Stimulated activated CD8-positive, alpha-beta memory T cell treated with anti-CD3 and anti-CD28 coated beads, Interleukin-4, amount 100 ng/mL, for 1 hour (primary cell): ENCODE measurements at places on chromosomes 4 and X.

- no peak for DNase-seq
These were observed 1056.3 kb upstream of the IGFBP7 start for GRCh38 chr4:58166490-58166889.

DNA sequence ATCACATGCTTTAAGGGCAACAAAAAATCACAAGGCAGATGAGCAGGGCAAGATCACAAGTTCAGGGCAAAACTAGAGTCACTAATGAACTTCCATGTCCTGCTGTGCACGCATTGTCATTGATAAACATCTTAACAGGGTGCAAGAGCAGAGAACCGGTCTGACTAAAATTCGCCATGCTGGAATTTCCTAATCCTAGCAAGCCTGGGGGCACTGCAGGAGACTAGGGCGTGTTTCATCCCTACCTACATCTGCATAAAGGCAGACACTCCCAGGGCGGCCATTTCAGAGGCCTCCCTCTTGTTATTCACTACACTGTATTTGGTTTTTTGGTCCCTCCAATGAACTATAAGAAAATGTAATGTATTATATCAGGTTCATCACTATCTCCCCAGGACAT is 203.6 kb downstream of the ARHGEF9 start:
- DNase-seq, result no peak

DNA sequence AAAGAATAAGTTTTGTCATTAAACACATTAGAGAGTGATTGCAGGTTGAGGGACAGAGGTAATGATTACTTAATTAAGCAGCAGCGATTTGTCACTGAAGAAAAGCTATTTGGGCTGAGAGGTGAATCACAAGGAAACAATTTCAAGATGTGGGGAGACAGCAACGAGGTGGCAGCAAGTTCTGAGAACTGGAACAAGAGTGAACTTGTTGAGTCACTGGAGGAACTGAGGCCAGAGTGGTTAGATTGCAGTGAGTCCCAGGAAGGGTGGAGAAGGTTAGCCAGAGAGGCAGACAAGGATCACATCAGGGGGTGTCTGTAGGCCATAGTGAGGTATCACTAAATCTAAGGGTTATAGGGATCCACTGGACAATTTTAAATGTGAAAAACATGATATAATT is 57.9 kb upstream of the TMPRSS11A start:
- DNase-seq, result no peak

DNA sequence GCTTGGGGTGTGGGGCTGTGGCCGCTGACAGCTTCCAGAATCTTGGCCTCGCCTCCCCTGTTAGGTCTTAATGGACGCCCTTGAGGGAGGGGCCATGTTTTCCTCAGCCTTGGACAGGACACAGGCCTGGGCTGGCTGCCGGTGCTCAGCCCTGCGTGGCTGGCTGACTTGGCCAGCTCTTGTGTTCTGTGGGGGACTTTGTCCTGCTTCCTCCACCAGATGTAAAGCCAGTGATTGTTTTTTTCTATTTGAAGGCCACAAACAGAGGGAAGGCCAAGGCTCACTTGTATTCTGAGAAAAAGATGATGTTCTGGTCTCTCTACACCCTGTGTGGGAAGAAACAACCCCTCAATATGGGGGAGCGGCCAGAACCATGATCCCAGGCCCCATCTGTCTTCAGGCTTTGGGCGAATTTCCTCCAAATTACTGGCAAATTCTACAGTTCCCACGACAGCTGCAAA is 71.3 kb downstream of the HTRA3 start:
- no peak for DNase-seq

DNA sequence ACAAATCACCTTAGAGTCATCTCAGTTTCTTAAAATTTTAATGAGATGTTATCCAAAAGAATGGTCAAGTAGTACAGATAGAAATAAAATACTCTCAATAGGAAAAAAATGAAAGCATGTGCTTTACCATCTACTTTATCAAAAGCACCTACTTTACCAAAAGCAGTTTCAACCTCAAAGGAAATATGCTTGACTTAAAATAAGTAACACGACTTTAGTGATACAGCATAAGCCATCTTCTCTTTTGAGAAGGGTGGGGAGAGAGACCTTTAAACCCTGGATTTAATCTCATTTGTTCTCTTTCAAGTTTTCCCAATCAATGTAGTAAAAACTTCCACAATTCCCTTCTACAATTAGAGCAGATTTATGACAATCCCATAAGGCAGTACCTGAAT is 26.5 kb downstream of the OTUD4 start:
- DNase-seq, result no peak

- DNase-seq, result no peak
These were observed 40.1 kb upstream of the MGST2 start for GRCh38 chr4:139625482-139625881.

DNA sequence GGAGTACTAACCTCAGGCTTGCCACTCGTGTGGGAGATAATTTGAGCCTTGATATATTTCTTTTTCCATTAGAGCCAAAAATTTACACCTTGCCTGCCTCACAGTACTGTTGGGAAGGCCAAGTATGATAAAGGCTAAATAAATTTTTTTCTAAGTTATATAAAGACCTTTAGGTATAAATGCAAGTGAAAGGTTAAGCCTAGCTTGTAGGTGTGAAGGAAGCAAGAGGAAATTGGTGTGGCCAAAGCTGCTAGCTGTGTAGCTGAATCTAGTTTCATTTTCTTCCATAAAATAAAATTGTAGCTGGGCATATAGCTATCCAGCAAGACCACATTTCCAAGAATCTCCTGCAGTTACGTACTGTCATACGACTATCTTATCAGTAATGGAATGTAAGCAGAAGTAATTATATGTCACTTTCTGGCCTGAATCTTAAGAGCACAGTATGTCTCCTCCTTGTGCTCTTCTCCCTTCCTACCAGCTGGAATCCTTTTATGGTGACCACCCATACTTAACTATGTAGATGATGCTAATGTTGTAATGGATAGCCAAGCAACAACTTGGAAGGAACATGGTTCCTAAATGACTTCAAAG is 14.3 kb upstream of the GABRE start:
- DNase-seq, result no peak

DNA sequence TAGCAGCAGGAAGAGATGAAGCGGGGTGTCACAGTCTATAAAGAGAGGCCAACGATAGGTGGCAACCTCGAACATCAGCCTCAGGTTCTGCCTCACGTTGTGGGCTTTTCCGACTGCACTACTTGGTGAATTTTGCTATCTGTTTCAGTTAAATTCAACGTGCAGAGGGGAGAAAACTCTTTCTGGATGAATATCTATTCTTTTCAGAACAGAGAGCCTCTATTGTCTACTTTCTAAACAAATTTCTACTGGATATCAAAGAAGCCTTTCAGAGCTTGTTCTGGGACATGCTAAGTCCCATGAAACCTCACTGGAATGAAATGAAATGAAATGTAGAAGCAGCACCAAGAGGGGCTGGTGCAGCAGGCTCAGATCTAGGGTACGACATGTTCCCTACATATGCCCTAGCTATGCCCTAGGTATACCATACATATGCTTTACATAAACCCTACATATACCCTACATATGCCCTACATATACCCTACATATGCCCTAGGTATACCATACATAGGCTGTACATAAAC is 116.5 kb upstream of the TRIM2 start:
- DNase-seq, result no peak

GRCh38 chr4:139889901-139890300 is 224.3 kb downstream of the MGST2 start:
- no peak for DNase-seq

DNA sequence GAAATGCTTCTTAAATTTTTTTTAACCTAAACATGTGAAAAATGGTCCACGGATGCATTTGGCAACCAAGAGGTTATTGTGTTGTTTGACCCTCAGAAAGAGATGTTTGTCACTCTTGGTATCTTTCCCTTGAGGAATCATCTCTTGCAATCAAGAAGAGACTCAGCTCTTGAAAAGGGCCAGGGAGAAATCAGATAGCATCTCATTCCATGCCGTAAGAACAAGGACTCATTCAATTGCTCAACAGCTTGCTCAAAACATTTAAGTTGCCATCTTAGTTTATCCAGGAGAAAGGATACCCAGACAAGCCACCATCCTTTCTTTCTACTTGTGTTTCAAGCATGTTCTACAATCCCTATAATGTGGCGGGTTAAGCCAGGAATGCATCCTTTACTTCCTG is 209.5 kb upstream of the LNX1 start:
- DNase-seq, result no peak

DNA sequence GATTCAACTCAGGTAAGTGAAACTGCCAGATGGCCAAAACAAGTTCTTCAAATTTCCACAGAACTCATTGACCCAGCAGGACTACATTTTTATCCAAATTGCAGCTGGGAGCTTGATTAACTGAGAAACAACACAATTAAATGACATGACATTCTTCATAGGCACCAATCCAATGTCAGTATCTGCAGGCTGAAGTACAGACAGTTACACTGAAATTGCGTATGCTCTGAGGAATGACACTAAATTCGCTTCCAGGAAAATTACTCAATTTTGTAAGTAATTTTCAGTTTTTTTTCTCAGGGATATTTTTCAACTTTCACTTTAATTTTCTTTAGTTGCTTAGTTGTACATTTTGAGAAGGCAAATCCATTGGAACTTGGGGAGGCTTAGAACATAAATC is 4.5 kb downstream of the C1GALT1C1 start:
- no peak for DNase-seq

GRCh38 chr4:40750461-40751258 is 905 bp downstream of the NSUN7 start:
- no peak for DNase-seq

- DNase-seq, result no peak
These were observed 6.2 kb upstream of the GSPT2 start for GRCh38 chrX:51737091-51737490.

- DNase-seq, result no peak
These were observed 430.1 kb upstream of the FGF16 start for GRCh38 chrX:77017093-77017492.

DNA sequence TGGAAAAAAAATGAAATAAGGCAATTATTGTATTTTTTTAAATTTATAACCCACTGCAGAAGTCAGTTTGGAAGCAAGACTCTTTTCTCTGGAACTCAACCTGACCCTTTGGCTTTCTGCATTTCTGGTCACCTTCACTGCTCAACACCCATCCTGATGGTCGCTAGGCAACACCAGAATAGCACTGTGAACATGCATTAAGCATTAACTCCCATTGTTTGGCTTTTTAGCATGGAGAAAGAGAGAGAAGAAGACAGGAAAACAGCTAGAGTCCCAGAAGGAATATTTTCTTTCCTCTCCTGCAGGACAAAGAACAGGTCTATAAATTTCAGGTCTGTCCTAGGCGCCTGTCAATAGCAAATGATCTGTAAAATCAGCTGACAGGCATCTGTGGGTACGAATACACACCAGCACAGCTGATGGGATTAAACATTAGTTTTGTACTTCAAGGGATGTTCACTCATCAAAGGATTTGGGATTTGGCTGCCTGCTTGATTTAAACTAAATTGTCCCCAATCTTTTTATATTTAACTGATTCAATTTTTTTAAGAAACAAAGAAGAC is 137.2 kb upstream of the ETNPPL start:
- no peak for DNase-seq

GRCh38 chr4:173990869-173991210 is 292.6 kb downstream of the FBXO8 start:
- no peak for DNase-seq

GRCh38 chrX:44708470-44708869 is 135.4 kb upstream of the DUSP21 start:
- DNase-seq, result no peak

GRCh38 chrX:122091571-122091970 is 1044.2 kb downstream of the GLUD2 start:
- no peak for DNase-seq

- DNase-seq, result no peak
These were observed 34.1 kb upstream of the GAB1 start for GRCh38 chr4:143302536-143302935.

DNA sequence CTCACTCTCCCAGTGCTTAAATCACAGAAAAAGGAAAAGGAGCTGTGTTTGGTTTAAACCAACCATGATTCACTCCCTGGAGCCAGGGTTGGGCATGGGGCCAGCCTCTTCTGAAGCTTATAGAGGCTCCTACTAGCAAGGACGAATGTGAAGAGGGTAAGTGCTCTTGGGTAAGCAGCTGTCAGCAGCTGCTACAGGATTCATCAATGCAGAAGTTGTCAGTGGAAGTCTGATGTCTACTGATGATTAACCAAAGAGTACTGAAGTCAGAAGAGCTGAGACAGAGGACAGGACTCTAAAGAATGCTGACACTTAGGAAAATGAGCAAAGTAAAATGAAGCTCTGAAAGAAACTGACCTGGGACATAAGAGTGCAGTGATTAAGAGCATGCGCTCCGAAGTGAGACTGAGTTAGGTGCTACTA is 32.7 kb upstream of the JADE1 start:
- DNase-seq, result no peak

- no peak for DNase-seq
These were observed 426.6 kb downstream of the MAPK10 start for GRCh38 chr4:85933291-85933640.

GRCh38 chrX:103774070-103774642 is 2.5 kb upstream of the PLP1 start:
- no peak for DNase-seq

GRCh38 chr4:102157984-102158383 is 187.3 kb downstream of the SLC39A8 start:
- DNase-seq, result no peak

DNA sequence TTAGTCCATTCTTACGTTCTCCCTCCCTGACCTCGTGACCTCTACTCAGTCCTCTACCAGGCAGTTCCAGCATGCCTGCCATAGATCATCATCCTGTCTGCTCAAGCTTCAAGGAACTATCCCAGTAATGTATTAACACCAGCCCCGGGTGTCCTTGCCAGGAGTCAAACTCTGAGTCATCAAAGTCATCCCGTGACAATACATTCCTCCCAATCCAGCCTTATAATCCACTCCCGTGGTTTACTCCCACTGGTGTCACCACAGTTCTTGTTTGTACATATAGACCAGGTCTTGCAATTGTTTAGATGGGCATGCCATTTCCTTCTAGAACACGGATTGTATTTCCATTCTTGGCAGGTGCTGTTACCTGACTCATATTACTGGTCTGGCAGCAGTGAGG is 68.7 kb upstream of the TAB3 start:
- no peak for DNase-seq

- DNase-seq, result no peak
These were observed 326.9 kb upstream of the SLIT2 start for GRCh38 chr4:19924761-19925160.

- DNase-seq, result no peak
These were observed 8.7 kb downstream of the SFRP2 start for GRCh38 chr4:153780221-153780620.

GRCh38 chr4:25117716-25118472 is 42.4 kb downstream of the SEPSECS start:
- no peak for DNase-seq

DNA sequence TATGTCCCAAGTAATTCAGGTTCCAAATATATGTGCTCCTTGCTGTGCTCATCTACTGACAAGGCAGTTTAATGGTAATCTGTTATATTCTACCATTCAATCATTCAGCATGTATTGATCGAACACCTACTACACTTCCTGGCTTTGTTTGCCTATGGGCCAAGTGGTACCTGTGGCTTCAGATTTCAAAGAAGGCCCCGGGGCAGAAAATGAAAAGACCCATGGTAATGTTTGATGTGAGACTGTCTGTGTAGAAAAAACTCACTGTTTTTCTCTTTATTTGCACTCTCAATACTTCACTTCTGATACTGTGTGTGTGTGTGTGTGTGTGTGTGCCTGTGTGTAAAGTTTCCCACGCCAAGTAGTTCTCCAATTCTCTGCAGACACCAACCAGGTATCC is 61.0 kb upstream of the FRAS1 start:
- no peak for DNase-seq
